Stimulated activated CD8-positive, alpha-beta memory T cell treated with anti-CD3 and anti-CD28 coated beads, Interleukin-15, amount 100 ng/mL, for 1 hour (primary cell): ENCODE measurements at places on chromosomes 11 and 22.

DNA sequence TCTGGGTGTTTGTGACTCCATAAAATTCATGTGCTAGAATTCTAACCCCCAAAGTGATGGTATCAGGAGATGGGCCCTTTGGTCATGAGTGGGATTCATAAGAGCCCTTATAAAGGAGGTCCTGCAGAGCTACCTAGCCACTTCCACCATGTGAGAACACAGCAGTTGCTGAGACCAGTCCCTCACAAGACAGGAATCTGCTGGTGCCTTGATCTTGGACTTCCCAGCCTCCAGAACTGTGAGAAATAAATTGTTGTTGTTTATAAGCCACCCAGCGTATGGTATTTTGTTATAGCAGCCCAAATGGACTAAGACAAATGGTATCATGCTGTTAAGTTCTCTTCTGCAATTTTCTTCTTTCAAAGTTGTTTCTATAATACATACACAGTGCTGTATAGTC, 1.5 kb upstream of the PLAAT5 start:
- DNase-seq, result no peak

- no peak for DNase-seq
These were observed 431 bp downstream of the KMT2A start for GRCh38 chr11:118436639-118437207.

DNA sequence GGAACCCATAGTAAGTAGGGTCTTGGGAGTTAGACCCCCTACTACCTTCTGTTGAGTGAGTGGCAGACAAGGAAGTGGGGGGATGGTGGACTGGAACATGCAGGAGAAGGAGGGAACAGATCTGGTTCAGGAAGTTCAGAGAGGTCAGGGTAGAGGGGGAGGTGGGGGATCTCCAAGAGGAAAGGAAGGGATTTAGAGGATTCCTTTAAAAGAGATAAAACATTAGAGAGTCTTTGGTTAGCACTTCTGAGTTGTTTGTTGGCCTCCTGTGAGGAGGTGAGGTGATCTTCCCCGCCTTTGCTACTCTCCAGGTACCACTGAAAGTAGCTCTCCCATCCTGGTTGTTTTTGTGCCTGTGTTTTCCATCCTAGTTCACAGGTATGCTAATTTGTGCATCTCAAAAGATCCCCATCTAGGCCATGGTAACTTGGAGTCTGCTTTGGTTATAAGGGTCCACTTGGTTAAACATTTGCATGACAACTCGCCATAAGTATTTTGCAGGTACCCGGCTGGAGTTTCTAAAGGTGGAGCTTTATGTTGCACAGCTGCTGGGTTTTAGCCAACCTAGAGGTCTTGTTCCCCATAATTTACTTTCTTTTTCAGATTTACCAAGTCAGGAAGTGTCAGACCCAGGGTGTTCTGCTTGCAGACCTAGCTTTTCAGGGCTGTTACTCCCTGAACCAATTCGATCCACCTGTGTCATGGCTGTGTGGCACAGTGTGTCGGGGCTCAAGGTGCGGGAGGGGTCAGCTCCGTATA, 79.3 kb upstream of the SORL1 start:
- no peak for DNase-seq

DNA sequence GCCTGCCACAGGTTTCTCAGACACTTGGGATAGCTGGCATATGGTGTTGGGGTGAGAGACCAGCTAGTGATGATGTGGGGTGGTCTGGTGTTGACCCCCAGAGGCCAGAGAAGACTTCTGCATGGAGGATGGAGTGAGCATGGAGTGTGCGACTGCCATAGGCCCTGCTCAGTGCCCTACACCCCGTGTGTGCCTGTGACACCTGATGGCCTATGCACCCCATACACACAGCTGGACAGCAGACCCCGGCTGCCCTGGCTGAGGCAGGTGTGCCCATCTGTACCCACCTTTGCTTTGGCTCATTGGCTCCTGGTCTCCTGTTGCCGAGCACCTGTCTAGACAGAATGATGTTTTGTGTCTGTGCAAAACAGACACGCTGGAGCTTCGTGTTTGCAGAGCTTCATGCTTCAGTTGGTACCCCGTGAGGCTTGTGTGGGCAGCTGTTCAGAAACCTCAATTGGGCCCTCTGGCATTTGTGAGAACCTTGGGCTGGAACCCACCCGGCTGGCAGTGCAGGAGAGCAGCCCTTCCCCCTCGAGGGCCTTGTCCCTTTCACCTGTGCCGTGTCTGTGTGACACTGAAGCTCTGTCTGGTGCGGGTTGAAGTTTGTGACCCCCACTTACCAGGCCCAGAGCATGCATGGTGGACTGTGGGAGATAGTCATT, 27.6 kb downstream of the BCR start:
- no peak for DNase-seq

GRCh38 chr22:36855478-36855877, 5.3 kb upstream of the NCF4 start:
- no peak for DNase-seq

DNA sequence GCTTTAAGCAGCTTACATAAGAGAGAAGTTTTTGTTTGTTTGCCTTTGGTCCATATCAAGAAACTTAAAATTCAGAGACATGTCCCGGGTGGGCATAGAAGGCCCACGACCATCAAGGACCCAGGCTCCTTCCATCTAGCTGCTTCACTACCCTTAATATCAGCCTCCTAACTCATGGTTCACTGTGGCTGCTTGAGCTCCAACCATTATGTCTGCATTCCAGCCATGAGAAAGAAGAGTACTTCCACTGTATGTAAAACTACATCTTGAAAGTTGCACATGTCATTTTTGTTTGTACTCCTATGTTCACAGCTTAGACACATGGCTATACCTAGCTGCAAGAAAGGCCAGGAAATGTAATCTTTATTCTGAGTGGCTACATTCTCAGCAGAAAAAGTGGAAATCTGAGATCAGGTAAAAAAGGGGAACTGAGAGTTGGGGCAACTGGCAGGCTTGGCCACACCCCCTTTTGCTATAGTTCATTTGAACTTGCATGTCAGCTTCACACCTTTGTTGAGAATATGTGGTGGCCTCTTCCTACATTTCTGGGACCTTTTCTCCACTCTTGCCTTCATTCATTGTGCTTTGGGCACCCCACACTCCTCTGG, 81.3 kb upstream of the TP53I11 start:
- DNase-seq, result no peak
